ENCODE measurements at places on chromosomes 3 and 15.
A peak's percentile ranks its signal among the peaks of the same experiment; 100 is the strongest.

DNA sequence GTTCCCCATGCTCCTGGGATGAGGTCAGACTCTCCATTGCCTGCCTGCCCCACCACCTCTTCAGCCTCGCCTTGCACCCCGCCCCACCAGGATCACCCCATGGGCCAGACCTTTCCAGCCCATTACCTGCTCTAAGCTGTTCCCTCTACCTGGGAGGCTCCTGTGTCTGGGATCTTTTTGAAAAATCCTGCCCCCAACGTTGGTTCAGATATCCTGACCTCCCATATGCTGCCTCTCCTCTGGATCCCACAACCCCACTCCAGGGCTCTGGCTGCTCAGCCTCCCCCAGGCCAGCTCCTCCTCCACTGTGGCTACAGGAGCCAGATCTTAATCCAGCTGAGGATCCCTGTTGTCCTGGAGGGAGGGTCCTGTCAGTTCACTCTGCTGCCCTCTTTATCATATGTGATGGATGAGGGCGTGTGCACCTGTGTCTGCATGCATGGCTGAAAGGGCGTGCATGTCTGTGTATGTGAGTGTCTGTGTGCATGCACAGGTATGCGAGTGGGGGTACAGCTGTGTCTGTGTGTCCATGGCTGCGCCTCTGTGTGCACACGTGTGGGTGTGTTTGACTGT is 21.7 kb upstream of the ALAS1 start:
- no peak for DNase-seq

DNA sequence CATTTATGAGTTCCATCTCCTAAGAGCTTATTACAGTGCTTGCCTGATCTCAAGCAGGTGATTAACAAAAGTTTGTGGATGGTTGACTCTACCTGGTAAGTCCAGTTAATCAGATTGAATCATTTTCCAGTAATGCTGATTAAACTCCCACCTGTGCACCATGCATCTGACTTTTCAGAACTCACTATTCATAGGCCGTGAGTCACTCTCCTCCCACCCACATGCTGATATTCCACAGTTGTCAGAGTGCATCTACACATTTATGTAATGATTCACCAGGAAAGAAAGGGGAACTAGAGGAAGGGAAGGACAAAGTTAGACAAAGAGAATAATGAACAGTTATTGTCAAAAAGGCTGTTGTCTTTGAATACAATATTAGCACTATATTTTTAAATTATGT is 106.2 kb upstream of the UBE3A start:
- peak; percentile 4 for DNase-seq

GRCh38 chr3:184524981-184525336 is 36.6 kb upstream of the EPHB3 start:
- no peak for DNase-seq

GRCh38 chr3:138460536-138461205 is 26.3 kb downstream of the ESYT3 start:
- no peak for DNase-seq

DNA sequence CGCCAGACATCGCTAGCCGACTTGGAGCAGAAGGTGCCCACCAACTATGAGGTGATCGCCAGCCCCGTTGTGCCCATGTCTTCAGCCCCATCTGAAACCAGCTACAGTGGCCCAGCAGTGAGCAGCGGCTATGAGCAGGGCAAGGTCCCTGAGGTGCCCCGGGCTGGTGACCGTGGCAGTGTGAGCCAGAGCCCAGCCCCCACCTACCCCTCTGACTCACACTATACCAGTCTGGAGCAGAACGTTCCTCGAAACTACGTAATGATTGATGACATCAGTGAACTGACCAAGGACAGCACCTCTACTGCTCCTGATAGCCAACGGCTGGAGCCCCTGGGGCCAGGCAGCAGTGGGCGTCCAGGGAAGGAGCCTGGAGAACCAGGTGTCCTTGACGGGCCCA is 12.9 kb upstream of the APEH start:
- no peak for DNase-seq

- DNase-seq = no peak
Observed at GRCh38 chr15:81385721-81386076, 11.7 kb upstream of the TMC3 start.

GRCh38 chr3:65039754-65040210 is 352.0 kb upstream of the ADAMTS9 start:
- no peak for DNase-seq

DNA sequence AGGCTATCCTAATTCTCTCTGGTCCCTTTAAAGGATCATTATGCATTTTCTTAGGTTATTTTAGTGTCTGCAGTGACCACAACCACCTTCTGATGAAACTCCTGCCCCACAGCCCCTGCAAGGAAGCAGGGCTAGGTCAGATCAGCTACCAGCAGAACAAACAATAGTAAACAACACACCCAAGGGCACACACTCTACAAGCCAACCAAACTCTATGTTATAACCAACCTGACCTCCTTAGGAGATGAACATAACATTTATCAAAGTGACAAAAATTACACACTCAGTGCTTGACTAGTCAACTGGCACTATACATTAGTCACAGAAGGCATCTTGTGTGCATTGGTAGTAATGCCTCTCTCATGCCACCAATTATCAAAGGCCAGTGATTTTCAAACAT is 17.3 kb downstream of the DENND6A start:
- no peak for DNase-seq

- no peak for DNase-seq
Observed at GRCh38 chr3:81087607-81088006, 673.8 kb downstream of the GBE1 start.

DNA sequence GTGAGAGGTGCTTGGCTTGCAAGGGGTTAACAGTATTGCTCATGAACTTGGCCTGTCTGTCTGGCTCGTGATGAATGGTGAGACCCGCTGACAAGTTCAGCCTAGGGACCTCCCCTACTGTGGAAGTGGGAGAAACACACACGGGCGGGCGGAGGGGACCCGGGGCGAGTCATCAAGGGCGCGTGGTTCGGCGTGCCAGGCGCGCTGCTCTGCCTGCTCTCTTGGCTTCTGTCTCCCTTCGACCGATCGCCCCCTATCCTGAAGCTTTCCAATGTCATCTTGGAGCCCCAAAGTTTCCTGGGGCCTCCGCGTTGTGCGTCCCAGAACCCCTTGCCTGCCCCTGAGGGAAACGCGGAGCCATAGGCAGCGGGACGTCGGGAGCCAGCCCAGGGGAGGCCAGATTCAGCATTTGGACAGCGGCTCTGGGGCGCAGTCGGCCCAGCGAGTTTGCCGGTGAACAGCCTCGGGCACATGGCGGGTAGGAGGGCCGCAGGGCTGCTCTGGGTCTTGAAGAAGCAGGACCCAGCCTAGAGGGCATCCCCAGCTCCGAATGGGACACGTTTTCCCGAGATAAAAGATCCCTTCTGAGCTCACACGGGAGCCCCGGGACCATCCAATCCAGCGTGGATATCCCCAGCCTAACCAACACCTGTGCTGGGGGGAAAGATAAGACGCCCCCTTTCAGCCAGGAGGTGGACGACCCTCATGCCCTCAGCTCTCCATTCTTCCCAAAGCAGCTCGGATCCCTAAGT is 27.0 kb upstream of the POLG start:
- peak; percentile 29 for DNase-seq

DNA sequence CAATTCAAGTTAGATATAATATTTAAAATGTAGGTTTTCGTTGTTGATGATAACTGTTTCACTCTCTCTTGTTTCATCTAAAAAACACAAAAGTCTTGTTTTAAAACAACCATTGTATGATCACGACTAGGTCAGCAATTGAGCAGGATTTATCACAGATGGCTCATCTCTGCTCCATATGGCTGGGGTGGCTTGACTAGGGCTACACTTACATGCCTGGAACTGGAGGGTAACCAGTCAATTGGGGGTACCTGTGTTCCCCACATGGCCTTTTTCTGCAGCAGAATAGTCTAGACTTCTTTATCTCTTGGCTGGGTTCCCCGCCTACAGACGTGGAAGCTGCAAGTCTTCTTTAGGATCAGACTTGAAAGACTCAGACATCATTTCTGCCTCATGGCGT is 103.9 kb downstream of the ARPP21 start:
- DNase-seq = no peak

- DNase-seq = no peak
Observed at GRCh38 chr3:119257654-119258410, 17.2 kb upstream of the B4GALT4 start.

DNA sequence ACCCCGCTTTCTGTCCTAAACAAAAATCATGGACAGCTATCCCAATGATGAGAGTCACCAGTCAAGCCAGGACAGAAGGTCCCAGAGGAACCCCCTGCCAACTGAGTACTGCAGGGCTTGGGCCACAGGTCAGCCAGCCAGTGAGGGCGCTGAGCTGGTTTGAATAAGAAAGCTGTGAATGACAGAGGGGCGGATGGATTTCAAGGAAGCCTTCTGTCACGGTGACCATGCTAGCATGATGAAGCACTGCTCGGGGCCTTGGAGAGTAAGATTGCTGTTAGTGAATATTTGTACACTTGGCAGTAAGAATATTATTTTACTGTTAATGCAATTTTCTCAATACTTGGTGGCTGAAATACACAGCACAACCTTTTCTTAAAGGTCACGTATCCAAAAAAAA is 734.0 kb upstream of the NR2F2 start:
- DNase-seq = no peak

GRCh38 chr3:133040696-133041523 is 2.7 kb downstream of the TMEM108 start:
- DNase-seq = no peak

GRCh38 chr15:95958382-95958781 is 372.1 kb upstream of the NR2F2 start:
- DNase-seq = no peak

Data from stimulated activated CD8-positive, alpha-beta memory T cell treated with anti-CD3 and anti-CD28 coated beads, Interleukin-15, amount 100 ng/mL, for 48 hours (primary cell).